ENCODE measurements at places on chromosomes 1 and 21.
A peak's percentile ranks its signal among the peaks of the same experiment; 100 is the strongest.

DNA sequence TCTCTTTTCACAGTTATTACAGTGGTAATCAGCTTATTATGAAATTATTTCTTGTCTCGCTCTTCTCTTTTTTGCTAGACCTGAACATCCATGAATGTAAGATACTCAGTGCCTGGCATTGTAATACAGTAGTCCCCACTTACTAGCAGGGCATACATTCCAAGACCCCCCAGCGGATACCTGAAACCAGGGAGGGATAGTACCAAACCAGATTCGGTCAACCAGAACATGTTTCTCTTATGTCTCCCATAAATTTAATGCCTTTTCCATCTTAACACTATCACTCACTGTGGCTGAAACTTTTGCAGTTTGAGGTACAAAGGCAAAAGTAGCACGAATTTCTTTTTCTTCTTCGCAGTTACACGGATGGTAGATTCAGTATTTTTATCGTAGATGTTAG lies 24.6 kb upstream of the B3GALT2 start:
- no peak for DNase-seq

DNA sequence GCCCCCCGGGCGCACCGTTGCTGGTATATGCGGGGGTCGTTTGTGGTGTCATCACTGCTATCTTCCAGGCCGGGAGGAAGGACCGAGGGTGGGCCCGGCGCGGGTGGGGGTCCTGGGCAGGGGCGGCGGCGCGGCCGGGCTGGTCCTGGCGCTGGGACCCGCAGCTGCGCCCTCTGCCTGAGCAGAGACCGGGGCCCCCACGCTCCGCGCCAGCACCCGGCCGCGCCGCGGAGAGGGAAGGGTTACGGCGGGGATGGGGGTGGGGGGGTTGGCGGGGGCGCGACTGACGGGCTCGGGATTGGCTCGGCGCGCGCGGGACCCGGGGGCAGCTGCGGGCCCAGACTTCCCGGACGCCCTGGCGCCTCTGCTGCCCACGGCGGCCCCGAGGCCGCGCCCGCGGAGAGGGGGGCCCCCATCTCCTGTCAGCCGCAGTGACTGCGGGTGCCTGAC lies 13.8 kb upstream of the SAMD11 start:
- DNase-seq = peak; percentile 0

GRCh38 chr1:119866451-119866850 lies 29.9 kb downstream of the ADAM30 start:
- DNase-seq = no peak

- no peak for DNase-seq
Measured at GRCh38 chr21:43693981-43694380, 24.9 kb upstream of the PDXK start.

DNA sequence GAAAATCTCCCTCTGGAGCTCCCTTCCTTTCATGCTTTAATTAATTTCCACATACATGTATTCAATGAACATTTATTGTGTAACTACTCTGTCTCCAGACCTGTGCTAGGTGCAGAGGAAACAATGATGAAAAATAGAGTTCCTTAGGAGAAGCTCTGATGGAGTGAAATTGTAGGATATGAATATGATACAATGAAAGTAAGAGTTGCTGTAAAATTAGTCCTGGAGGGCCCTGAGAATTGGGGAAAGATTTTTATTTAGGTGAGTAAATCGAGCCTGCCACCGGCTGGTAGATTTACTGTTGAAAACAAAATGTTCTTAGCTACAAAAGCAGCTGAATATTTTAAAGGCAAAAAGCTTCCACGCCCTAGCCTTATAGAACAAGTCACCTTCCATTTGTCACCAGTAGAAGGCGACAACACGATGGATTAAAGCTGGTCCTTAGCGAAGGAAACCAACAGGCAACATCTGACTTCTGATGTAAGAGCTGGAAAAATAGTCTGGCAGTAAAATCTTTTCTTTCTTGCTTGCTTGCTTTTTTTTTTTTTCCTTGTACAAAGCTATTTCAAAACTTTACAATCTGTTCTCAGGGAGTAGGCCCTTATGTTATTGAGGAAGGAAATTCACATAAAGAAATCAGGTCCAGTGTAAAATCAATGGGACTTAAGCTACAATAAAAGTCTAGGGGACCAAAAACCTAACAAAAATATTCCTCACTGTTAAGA lies 82.0 kb upstream of the ROR1 start:
- DNase-seq = peak; percentile 21

DNA sequence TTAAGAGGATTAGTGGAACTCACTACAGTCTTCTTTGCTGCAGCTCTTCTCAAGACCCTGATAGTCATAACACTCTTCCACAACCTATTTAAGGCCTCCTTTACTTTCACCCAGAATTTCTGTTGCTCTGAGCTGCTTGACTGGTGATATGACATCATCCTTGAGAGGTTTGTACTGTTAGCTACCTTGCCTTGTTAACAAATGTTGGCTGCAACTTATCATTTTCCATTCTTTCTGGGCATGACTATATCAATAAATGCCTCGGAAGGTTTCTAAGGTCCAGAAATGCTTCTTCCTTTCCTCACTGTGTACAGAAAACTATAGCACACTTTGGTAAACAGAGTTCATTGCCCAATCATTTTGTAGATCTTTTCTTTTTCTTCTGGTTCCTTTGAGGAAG lies 1292.2 kb upstream of the TMPRSS15 start:
- no peak for DNase-seq

- no peak for DNase-seq
Measured at GRCh38 chr1:48448932-48449331, 23.1 kb downstream of the SPATA6 start.

DNA sequence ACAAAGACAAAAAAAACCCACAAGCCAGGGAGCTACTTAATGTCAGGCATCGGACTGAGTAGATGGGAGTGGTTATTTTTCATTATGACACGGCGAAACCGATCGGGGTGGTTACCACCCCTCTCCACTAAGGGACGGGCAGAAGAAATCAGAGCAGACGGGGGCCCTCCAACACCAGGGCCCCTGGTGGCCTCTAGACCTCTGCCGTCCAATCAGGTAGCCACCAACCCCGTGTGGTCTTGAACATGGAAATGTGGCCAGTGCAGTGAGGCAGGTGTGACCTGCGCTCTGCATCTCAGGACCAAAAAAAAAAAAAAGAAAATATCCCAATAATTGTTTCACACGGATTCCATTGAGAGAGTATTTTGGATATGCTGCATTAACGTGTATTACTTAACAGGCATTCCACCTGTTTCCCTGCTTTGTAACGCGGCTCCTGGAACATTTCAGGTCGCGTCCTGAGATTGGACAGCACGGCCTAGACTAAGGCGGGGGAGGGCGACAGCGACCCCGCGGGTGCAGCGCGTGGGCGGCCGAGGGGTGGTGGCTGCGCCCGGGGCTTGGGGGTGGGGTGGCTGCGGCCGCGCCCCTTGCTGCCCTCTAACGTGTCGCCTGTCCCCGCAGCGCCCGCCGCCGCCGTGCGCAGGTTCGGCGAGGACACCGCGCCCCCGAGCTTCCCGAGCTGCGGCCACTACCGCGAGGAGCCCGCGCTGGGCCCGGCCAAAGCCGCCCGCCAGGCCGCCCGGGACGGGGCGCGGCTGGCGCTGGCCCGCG lies 48.3 kb downstream of the SIM2 start:
- no peak for DNase-seq

- no peak for DNase-seq
Measured at GRCh38 chr1:3356827-3357460, 97.5 kb upstream of the ARHGEF16 start.

- DNase-seq = no peak
Measured at GRCh38 chr1:10593750-10594149, 119.0 kb downstream of the PEX14 start.

GRCh38 chr1:90919900-90920299 lies 101.9 kb downstream of the ZNF644 start:
- no peak for DNase-seq

- DNase-seq = peak; percentile 39
Measured at GRCh38 chr21:45974073-45975019, 7.2 kb upstream of the COL6A1 start.

GRCh38 chr1:24745711-24746413 lies 615 bp downstream of the CLIC4 start:
- DNase-seq = peak; percentile 29

- DNase-seq = no peak
Measured at GRCh38 chr21:31564439-31564838, 95.1 kb upstream of the SOD1 start.

GRCh38 chr21:45513003-45513717 lies 29.1 kb downstream of the SLC19A1 start:
- no peak for DNase-seq

GRCh38 chr1:228279722-228280105 lies 71.9 kb downstream of the OBSCN start:
- no peak for DNase-seq

DNA sequence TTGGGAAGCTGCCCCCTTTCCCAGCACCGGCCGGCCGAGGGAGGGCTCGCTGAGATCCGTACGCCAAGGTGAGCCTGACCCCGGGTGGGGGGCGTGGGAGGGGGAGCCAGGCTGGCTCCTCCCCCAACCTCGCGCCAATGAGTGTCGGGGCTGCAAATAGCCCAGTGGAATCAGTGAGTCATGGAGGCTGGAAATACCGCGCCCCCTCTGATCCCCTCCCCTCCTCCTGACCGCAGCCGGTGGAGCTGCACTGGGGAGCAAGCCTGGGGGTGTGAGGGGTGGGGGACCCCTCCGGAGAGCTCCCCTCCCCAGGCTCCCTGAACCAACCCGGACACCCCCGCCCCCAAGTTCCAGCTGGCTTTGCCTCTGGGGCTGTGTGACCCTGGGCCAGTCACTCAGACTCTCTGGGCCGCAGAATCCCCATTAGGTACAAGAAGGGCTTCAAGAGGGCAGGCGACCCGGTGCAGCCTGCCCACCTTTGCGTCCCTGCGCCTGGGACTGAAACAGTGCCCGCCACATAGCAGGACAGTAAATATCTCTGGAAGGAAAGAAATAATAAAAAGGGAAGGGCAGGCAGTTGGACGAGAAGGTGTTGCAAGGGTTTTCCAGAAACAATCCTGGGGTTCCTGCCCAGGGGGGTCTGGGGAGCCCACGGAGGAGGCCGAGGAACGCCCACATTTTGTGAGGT lies 4.5 kb downstream of the HSPB7 start:
- peak; percentile 57 for DNase-seq

DNA sequence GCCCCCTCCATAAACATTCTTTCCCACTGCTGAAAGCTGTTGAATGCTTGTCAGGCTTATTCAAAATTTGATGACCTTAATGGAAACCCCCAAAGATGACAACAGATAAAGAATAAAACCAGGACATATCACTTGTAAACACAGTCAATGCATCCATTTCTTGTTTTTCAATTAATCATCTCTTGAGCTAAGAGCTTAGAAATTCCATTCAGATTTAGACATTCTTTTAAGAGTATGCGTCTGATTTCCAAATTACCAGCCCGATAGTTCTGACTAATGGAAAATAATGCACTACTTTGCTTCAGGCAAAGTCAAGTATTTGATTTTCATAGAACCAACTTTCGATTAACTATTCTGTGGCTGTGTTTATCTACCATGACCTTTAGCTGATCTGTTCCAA lies 100.6 kb upstream of the RUNX1 start:
- no peak for DNase-seq

Measured in stimulated activated CD4-positive, alpha-beta T cell treated with anti-CD3 and anti-CD28 coated beads, Interleukin-2, amount 100 ng/mL, for 24 hours (primary cell).